KBM-7 (cell line): ENCODE measurements at places on chromosomes 5 and 9.

GRCh38 chr5:74801941-74802340 lies 34.9 kb downstream of the NSA2 start:
- DNase-seq = no peak

DNA sequence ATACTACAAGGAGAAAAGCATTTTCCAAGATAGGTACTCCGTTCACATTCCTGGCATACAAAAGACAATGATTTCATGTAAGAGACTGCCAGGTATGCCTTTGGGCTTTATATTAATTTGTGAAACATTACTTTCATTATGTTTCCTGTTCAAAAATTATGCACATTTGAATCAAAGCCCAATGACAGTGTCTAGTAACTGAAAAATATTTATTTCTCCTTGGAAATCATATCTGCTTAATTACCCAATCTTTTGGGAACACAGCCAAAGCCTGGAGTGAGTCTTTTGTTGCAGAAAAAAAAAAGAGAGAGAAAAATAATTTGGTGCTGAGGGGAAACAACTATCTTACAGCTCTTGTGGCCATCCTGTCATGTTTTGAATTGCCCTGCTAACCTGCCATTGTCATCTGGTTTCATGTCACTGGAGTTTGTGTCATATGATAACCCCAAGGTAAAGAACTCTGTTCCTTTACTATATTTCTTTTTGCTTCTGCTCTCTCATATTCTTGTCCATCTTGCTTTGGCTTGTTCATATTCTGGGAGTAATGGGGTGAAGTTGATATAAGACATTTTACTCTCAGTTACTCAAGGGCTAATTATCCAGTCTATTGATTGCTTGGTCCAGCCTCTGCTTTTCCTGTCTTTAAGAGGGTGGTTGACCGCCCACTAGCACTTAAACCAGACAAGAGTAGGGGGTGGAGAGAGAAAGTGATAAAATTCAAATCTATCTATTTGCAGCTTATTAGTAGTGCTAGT lies 238.3 kb upstream of the NUDT12 start:
- DNase-seq = no peak

DNA sequence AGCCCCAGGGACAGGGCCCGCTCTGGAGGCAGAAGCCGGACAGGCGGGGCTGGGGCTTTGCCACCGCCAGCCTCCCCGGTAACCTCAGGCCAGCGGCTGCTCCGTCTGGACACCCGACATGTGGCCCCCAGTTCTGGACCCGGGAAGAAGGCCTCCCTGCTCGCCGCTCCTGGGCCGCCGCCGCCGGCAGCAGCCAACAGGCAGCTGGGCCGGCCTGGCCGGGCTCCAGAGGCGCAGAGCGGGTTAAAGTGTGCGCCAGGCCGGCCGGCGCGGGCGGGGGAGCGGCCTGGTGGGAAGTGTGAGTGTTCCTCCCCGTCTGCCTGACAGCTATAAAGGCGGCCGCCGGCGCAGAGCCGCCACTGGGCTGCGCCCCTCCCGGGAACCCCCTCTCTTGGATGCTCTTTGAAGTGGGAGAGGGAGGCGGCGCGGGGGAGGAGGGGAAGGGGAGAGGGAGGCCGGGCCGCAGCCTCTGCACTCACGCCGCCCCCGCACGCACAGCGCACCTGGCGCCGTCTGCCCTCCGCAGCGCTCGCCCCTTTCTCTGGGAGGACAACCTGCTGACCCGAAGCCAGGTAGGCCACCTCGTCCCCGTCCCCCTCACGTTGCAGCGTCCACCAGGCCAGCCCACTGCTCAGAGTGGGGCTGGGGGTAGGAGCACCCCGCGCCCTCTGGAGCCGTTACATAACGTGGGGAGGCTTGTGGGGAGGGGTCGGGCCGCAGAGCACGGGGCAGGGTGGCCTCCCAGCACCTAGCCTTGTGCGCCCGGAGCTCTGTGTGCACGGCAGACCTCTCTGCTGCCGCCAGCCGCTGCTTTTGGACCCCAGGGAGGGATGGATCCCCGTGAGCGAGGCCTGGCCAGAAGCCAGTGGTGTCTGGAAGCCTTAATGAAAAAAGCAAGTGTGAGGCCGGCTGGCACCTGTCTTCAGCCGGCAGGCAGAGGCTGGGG lies at the start of gene ADAMTSL2:
Gene ADAMTSL2, plus strand, starts transcription at position 359 of the 946 bp plus-strand sequence. CDS start 2,009 bp downstream, outside the sequence.
- DNase-seq = peak; percentile 21

- no peak for DNase-seq
Observed at GRCh38 chr5:150550286-150550685, 42.4 kb downstream of the NDST1 start.

DNA sequence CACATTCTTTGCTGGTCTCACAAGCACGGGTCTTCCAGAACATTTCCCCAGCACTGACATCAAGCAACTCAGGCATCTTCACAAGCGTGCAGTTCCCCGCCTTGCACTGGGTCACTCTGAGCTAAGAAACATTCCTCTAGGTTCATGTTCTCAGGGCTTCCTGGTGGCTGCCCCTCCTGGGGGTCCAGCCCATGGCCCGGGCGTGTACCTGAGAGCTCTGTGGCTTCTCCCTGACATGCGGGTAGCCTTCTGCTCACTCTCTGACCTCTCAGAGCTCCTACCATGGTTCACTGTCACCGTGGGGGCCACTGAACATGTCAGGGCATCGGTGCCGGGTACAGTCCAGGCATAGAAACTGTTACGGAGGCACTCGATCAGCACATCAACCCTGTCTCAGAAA lies 87.5 kb downstream of the OLFM1 start:
- no peak for DNase-seq

DNA sequence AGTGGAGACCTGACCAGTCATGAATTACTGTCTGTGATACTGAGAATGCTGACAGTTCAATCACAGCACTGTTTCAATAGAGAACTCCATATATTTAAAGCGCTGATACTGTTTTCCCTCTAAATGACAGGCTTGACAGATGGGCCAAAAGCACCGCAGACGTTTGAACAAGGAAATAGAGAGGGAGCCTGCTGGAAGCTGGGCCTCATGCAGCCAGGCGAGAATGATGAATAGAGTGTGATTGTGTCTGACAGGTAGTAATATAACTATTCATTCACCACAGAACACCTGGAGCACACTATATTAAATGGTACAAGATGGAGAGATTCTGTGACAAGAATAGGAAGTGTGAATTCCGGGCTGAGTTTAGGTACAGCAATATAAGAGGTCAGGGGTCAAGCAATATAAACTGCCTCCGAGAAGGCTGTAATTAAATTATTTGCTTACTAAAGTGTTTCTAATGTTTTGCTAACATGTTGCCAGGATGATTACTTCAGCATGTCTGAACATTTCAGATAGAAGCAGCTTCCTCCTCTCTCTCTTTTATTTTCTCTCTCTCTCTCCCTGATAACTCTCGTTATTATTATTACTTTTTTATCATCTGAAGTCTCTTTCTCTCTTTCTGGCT lies 297.7 kb downstream of the CSNK1G3 start:
- no peak for DNase-seq

DNA sequence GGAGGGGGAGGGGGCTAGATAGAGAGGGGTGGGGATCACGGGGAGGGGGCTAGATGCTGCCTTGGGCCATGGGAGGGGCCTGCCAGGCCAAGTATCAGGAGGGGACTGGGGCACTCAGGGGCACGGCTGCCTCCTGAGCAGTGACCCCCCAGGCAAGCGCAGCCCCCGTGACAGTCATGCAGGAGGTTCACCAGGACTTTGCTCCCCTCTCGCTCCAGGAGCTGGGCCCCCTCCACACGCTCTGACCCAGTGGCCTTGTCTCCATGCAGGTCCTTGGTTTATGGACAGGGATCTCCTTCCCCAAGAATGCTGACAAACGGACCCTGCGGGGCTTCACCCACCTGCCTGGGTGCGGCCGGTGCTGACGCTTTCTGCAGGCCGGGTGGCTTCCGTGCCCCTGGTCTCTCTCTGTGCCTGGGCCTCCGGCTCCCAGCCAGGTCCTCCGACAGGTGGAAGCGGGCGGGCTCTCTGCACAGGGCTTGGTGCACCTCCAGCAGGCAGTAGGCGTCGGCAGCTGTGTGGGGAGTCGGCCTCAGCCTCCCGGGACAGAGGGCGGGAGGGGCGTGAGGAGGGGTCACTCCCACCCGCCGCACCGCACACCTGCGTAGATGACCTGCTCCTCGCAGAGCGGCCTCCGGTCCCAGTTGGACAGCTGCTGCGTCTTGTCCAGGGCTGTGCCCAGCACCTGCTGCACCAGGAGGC lies 46.8 kb upstream of the NRARP start:
- no peak for DNase-seq

- no peak for DNase-seq
Observed at GRCh38 chr5:147430628-147431027, 79.2 kb downstream of the DPYSL3 start.

GRCh38 chr9:114384836-114385396 lies 2.9 kb downstream of the AKNA start:
- DNase-seq = no peak

GRCh38 chr9:88874391-88874790 lies 116.9 kb upstream of the S1PR3 start:
- DNase-seq = no peak

GRCh38 chr5:88885002-88885401 lies 2.0 kb upstream of the MEF2C start:
- peak; percentile 41 for DNase-seq

GRCh38 chr5:79269733-79270166 lies 33.8 kb downstream of the JMY start:
- peak; percentile 28 for DNase-seq

DNA sequence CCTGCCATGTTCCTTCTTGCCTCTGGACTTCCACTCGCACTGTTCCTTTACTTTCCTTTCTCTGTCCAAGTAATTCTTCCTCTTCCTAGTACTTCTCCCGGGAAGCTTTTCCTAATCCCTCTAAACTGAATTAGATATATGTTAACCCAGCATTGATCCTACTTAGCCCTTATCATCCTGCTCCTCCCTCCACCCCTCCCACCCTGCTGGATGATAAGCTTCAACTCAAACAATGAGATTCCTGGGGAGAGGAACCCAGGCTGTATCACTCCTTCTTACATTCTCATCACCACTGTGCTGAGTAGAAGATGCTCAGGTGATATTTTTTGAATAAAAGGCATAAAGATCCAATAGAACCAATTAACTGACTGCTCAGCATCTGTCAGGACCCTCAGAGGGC lies 45.7 kb downstream of the CDK5RAP2 start:
- DNase-seq = no peak

GRCh38 chr9:68751556-68751955 lies 46.5 kb downstream of the PIP5K1B start:
- DNase-seq = no peak

DNA sequence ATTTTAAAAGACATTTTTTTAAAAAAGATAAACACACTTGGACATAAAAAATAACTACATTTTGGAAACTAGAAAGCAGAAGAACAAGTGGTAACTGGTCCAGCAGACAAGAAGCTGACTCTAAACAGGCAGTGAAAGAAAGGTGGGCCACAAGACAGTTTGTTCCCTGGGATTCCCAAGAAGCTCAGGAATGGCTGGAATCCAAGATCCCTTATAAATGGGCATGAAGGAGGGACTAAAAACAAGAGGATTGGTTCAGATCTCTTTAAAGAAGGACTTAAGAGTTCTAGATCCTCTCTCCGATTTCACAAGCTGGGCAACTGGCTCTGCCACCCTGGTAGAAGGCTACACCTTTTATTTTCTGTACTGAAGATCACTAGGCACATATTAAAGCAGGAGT lies 102.8 kb downstream of the ARL15 start:
- no peak for DNase-seq

GRCh38 chr9:134134949-134135342 lies 936 bp upstream of the WDR5 start:
- DNase-seq = peak; percentile 63

- DNase-seq = peak; percentile 8
Observed at GRCh38 chr5:103441523-103441922, 121.1 kb downstream of the NUDT12 start.

- DNase-seq = no peak
Observed at GRCh38 chr9:77063645-77064285, 44.3 kb downstream of the FOXB2 start.

DNA sequence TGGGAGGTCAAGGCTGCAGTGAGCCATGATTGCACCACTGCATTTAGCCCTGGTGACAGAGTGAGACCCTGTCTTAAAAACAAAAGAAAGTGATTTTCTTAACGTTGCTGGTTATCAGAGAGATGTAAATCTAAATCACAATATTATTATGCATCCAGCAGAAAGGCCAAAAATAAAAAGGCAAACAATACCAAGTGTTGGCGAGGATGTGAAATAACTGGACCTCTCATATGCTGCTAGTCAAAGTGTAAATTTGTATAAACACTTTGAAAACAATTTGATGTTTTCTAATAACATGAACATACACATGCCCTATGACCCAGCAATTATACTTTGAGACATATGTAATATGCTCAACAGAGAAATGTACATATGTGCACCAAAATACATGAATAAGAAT lies 110.7 kb upstream of the CNTLN start:
- DNase-seq = no peak

- DNase-seq = peak; percentile 90
Observed at GRCh38 chr5:181188700-181189362, 16.2 kb downstream of the TRIM7 start.

GRCh38 chr5:130011986-130012385 lies 107.7 kb downstream of the CHSY3 start:
- DNase-seq = no peak

GRCh38 chr9:22208846-22209585 lies 199.9 kb upstream of the CDKN2B start:
- no peak for DNase-seq

- DNase-seq = peak; percentile 68
Observed at GRCh38 chr9:133238851-133239532, 29.9 kb upstream of the OBP2B start.

GRCh38 chr5:61289241-61289640 lies 42.8 kb upstream of the ZSWIM6 start:
- no peak for DNase-seq

DNA sequence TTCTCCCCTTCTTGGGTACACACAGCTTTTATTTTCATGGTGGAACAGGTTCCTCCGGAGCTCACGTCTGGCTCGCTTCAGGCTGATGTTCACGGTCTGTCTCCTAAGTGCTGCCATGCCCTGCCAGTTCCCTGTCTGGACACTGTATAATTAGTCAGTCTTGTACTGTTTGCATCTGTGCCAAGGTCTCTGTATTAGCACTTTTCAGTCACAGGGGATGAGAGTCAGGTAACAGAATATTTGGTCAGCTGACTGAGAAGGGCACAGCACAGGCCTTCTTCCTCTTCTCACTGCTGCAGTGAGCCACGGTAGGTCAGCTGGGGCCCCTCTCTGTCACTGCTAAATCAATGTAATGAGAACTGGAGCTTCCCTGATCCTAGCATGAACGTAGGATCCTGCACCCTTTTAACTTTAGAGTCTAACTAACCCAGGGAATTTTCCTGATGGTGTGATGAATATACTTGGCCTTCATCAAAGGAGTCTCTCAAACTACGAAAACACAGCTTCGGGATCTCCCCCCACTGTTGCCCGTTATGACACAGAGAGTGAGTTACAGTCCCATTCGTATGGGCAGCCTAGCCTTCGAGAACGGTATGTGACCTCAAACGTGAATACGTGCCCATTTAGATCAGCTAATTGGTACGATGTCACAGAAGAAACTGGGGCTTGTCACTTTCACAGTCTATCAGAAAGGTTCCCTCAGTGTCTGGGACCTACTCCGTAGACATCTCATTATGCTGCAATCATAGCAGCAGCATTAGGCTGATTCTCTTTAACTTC lies 354.1 kb upstream of the RFX3 start:
- DNase-seq = no peak

- DNase-seq = no peak
Observed at GRCh38 chr9:135365013-135365768, 114.4 kb upstream of the PPP1R26 start.

GRCh38 chr5:136191304-136192014 lies 1.5 kb downstream of the SMIM32 start:
- DNase-seq = peak; percentile 35
